ENCODE measurements at places on chromosomes 1 and 21.

DNA sequence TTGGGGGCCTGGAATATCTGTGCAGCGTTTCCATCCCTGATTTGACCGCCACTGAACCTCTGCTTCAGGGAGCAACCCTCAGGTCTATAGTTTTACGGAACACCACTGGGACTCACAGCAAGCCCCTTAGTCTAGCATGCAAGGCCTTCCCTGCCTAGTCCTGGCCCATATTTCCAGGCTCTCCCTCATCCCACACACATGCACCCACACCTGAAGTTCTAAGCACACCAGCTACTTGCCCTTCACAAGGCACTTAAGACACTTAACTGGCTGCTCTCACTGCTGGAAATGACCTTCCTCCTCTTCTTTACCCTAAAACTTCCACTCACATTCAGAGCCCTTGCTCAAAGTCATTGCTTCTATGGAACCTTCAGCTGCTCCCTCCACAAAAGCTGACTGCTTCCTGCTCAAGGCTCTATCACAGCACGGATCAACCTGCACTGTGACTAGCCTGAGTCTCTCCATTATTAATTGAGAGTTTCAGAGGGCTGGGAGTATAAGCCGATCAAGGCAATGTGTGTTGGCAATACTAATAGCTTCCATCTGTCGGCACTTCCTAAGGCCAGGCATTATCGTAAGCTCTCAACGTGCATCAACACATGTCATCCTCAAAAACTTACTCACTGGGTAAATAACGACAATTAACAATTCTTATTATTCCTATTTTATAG is 84.3 kb downstream of the RRAGC start:
- no peak for DNase-seq

- DNase-seq = no peak
These were observed 207.7 kb upstream of the FGGY start for GRCh38 chr1:59089036-59089798.

GRCh38 chr1:41097105-41097504 is 75.6 kb upstream of the SLFNL1 start:
- no peak for DNase-seq

- no peak for DNase-seq
These were observed 37.5 kb upstream of the KCNA10 start for GRCh38 chr1:110556471-110556807.

- no peak for DNase-seq
These were observed 1671.9 kb downstream of the NCAM2 start for GRCh38 chr21:22670148-22670547.

DNA sequence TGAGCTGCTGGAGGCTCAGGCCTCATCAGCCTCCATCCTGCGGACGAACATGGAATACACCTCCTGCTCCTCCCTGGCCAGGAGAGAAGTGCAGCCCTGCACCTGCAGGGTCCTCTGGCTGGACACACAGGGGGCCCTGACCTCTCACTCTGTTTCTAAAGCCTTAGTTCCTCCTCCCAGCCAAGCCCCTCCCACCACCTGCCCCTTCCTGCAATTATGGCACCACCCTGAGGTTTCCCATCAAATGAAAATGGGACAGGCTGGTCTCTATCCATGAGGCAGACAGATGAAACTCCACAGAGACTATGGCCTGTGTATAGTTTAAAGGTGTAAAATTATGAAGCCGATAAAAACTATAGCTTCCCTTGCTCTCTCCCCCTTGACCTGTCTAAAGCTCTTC is 42.6 kb downstream of the CACNA1S start:
- DNase-seq = no peak

- DNase-seq = no peak
These were observed 277.4 kb upstream of the PLXNA2 start for GRCh38 chr1:208521534-208521933.

DNA sequence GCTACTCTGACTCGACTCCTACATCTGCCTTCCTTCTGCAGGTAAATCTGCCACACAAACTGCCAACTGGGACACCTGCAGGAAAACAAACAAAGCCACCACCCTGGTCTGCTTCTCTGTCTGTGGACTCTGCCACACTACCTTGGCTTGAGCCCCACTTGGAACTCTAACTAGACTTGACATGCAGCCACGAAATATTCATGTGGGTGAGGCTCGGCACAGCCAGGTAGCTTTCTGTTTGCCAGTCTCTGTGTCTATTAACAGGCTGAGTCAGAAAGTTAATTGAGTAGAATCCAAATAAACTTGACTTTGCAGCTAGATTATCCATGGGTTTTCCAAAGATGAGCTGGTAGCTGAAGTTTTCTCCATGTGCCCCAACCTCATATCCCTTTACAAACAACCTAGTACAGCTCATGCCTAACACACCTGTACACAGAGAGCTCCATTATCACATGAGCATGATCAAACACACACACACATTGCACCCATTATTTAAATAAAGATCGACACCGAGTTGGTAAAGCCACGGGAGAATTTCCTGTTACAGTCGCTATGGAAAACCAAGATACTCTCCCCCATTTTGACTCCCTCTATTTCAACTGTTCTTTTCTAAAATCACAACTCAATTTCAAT is 808 bp downstream of the C1orf116 start:
- no peak for DNase-seq

DNA sequence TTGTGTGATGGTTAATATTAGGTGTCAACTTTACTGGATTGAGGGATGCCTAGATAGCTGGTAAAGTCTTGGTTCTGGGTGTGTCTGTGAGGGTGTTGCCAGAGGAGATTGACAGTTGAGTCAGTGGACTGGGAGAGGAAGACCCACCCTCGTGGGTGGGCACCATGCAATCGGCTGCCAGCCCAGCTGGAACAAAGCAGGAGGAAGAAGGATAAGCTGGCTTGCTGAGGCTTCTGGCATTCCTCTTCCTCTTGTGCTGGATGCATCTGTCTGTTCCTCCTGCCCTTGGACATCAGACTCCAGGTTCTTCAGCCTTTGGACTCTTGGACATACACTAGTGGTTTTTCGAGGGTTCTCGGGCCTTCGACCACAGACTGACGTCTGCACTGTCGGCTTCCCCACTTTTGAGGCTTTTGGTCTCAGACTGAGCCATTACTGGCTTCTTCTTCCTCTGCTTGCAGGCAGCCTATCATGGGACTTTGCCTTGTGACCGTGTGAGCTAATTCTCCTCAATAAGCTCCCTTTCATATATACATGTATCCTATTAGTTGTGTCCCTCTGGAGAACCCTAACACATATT is 184.3 kb upstream of the LMO4 start:
- DNase-seq = no peak

- DNase-seq = no peak
These were observed 65.4 kb downstream of the ALPL start for GRCh38 chr1:21574466-21575151.

GRCh38 chr1:179288977-179289376 is 4.6 kb upstream of the SOAT1 start:
- DNase-seq = no peak

GRCh38 chr1:33268457-33268856 is 12.2 kb downstream of the ZNF362 start:
- DNase-seq = no peak

DNA sequence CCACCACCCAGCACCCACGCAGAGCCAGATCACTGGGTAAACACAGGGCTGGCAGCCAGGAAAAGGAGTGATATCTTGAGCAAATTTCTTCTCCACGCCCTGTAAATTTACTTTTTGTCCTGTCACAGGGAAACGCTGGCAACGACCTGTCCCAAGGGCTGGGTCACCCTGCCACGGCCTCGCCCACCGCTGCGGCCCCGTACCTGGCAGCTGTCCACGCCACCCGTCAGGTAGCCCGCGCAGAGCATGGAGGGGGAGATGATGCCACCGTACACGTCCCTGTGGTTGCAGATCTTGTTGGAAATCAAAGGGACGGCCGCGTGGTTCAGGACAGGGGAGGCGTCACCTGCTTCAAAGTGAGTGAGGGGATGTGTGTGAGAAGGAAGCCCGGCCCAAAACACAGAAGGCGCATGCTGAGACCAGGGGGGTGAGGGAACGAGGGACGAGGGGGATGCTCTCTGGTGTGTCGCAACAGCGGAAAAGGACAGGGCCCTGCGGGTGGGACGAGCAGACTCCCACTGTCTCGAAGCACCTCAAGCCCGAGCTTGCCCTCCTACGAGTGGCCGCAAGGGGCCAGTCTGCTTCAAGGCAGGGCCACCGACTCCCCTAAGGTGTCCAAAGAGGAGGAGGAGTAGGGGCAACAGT is 10.1 kb upstream of the TFF1 start:
- DNase-seq = no peak

DNA sequence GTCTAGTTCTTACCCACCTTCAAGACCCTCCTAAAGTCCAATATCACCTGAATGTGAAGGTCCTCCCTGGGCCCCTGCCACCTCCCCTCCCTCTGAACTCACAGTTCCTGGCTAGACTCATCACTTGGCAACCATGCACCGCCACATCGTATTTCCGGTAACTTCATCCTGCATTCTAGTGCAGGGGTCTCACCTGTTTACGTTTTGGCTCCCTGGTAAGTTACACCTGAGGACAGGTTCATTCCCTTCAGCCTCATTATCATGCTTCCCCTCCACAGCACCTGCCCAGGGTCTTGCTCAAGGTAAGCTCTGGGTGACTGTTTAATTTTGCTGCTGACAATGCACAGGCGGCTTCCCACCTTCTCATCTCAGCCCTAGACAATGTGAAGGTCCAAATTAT is 93.1 kb downstream of the MIS18A start:
- DNase-seq = no peak

- DNase-seq = no peak
These were observed 59.6 kb downstream of the PLA2G4A start for GRCh38 chr1:186888367-186888766.

GRCh38 chr1:31029026-31029425 is 36.5 kb downstream of the PUM1 start:
- DNase-seq = no peak

DNA sequence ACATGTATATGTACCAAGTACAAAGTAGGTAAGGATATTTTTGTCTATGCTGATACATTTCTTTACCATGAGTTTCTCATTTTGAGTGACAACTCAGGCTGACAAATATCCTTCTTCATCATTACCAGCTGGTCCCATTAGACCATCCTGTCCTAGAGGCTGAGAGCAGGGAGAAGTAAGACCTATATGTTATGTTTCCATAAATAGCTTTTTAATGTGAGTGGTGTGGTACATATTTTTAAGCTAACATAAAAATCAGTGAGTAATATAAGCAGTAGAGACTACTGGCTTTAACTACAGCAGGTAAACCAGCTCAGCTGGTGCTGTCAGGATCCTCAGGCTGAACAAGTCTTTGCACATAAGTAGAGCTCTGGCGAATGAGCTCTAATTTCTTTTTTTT is 62.4 kb downstream of the CLEC20A start:
- DNase-seq = no peak

- no peak for DNase-seq
These were observed 16.1 kb downstream of the IFT25 start for GRCh38 chr1:53929246-53929960.

DNA sequence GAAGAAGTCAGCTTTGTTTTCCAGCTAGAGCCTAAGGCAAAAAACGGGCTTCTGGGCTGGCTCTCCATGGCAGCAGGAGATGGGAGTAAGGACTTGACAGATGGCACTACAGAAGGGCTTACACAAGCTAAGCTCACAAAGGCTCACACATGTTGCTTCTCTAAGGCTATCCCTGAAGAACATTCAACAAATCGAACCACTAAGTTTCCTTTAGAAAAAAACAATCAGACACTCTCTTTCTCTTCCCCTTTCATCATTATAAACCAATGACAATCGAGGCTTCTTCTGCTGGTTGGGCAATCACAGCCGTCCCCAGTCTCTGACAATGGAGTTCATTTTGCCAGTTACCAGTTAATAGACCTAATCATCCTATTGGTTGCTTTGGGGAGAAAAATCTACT is 40.5 kb downstream of the TRIT1 start:
- DNase-seq = no peak

DNA sequence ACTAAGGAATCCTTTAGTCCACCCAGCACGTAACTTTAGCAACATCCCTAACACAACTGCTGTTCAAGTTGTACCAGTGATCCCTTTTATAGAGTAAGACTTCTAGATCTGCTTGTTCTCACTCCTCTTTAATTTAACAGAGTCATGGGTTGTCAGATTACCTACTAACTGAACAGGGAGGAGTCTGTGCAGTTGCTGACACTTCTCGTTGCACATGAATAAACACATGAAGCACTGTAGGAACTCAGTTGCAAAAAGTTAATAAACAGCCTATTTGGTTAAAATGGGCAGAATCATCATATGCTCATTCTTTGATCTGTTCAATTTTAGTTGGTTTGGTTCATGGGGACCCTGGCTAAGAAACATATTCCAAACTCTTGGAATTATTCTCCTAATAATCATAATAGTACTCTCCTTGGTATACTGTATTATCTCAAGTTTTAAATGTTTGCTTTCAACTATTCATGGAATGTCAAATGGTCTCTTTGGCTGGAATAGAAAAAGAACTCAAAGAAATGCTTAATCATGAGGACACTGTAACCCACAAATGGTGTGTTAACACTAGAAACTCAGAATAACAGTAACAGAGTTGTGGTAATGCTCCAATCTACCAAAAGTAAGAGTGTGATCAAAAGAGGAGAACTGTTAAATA is 15.6 kb downstream of the PLPPR5 start:
- DNase-seq = no peak

DNA sequence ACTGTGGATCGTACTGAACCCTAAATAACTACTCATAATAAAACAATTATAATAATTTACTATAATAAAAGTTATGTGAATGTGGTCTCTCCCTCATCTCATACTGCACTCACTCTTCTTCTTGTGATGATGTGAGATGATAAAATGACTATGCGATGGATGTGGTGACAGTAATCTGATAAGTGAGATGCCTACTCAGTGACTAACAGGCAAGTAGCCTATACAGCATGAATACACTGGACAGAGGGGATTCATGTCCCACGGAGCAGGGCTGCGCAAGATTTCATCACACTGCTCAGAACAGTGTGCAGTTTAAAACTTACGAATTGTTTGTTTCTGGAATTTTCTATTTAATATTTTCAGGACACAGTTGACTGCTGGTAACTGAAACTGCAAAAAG is 304.0 kb downstream of the DUSP10 start:
- no peak for DNase-seq

Measured in stimulated activated CD4-positive, alpha-beta T cell treated with anti-CD3 and anti-CD28 coated beads, Interleukin-2, amount 100 ng/mL, for 24 hours (primary cell).